ENCODE measurements at places on chromosomes 5 and 9. TPM values are rescaled to one million over a fixed set of nuclear protein-coding genes. Genes with fewer than 3 reads are reported as not detected.
A peak's percentile ranks its signal among the peaks of the same experiment; 100 is the strongest.

Gene SH3RF2
- not detected for total RNA-seq

Gene PCDHGA8
- total RNA-seq: 0.11 TPM

Gene MLANA
- total RNA-seq: not detected

Gene CCDC107
- 32.7 TPM for total RNA-seq

Gene FIBCD1
- not detected for total RNA-seq

Gene AFF4
- 40.3 TPM for total RNA-seq

Gene OR1L6
- total RNA-seq: not detected

Gene TAF1L
- total RNA-seq: 0.08 TPM

- H3K27ac ChIP-seq: no peak overlapping the region
- H3K4me3 ChIP-seq: no peak overlapping the region
- peaks cover 56% of the 10 kb centered on the region for H3K36me3 ChIP-seq
- peaks cover 24% of the 10 kb centered on the region for H3K4me1 ChIP-seq
- no peaks in the 10 kb centered on the region for H3K27me3 ChIP-seq
These were observed 117.2 kb upstream of the CACNA1B start for GRCh38 chr9:137760426-137760825.

DNA sequence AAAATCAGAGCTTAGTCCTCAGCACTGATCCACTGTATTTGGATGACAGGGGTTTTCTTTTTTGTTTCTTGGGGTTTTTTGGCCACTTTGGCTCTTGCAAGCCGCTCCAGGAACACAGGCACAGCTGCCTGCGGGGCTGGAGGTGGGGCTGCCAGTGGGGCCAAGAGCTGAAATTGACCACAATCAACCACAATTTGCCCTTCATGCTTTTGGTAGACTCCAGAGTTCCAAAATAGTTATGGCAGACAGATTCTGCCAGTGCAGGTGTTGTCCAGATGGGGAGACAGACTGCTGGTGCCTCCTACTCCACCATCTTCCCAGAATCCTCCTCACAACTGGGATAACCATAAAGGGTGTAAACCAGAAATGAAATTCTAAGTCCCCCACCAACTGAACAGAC, 36.5 kb downstream of the PLEKHG4B start:
- peaks cover 15% of the 10 kb centered on the region for H3K27me3 ChIP-seq
- no peak for DNase-seq
- H3K4me3 ChIP-seq: no peak overlapping the region
- no peaks in the 10 kb centered on the region for H3K36me3 ChIP-seq
- no peaks in the 10 kb centered on the region for H3K4me1 ChIP-seq

- no peak overlapping the region for H3K27ac ChIP-seq
- no peak for DNase-seq
These were observed 235.0 kb downstream of the ISL1 start for GRCh38 chr5:51618234-51618633.

DNA sequence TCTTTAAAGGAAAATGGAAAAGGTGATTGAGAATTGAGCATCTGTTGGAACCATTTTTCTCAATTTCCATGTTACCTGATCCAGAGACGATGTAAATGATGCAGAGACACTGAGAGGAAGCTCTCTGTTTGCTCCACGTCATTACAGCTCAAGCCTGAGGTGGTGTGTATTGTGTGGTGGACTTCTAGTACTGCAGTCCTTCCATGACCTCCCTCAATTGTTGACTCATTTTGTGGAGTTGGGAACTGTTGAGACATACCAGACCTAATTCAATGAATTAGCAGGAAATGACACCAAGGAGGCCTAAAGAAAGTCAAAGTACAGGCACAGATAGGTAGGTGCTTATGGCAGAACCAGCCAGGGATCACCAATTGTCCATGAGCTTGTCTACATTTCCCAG, 15.6 kb upstream of the LVRN start:
- no peak overlapping the region for H3K4me3 ChIP-seq
- no peaks in the 10 kb centered on the region for H3K4me1 ChIP-seq
- H3K27ac ChIP-seq: no peak overlapping the region
- H3K27me3 ChIP-seq: peaks cover 2% of the 10 kb centered on the region
- DNase-seq: no peak
- H3K36me3 ChIP-seq: no peaks in the 10 kb centered on the region

DNA sequence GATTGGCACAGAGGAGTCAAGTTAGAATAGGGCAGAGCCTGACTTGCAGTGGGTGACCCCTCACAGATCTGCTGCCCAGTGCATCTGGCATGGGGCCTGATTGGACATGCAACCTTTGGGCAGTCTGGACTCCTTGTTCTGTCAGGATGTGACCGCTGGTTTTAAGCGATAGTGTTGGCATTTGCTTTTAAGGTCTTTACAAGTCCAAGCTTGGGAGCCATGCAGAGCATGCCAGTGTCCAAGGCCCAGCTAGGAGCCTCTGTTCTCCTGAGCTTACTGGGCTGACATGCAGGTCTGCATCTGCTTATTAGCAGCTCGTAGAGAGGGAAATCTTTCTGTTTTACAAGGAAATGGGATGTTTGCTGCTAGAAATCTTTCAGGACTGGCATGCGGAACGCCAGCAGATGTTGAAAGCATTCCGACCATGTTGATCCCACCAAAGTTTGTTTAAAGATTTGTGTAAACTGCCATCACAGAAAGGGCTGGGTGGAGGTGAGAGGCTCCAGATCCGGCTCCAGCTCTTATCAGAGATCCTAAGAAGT, 27.5 kb downstream of the GADD45G start:
- H3K27me3 ChIP-seq: peaks cover 24% of the 10 kb centered on the region
- DNase-seq: no peak
- H3K27ac ChIP-seq: no peak overlapping the region

- no peak for DNase-seq
- no peaks in the 10 kb centered on the region for H3K27me3 ChIP-seq
- H3K4me1 ChIP-seq: peaks cover 8% of the 10 kb centered on the region
- H3K36me3 ChIP-seq: no peaks in the 10 kb centered on the region
These were observed 97.0 kb downstream of the MEF2C start for GRCh38 chr5:88785746-88786565.

DNA sequence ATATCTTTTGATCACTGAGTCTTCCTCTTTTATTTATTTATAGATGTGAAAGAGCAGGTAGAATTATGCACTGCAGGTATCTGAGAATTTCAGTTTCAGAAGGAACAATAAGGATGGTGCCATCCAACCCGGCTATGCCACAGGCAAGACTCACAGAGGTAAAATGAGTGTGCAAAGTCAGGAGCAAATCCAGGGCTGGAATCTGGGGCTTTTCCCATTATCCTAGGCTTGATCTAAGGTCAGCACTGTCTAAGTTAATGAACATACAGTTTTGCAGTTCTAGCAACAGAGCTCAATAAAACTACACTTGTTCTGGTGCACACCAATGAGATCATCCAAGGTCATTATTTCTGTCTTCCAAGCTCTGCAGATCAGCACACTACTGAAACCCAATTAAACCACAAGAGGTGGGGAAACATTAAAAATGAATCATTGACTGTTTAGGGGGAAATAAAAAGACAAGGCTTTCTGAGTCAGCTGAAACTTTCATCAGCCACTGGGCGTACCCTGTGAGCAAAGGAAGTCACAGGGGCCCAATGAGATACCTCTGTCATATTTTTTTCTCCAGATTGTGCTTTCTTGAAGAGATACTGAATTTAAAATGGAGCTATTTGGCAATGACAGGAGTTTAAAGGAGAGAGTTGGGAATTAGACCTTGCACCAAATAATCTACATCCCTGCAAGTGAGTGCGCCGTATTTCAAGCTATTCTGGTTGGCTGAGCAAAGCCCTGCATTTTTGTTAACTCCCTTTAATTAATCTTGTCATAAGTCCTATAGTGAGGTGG, 662.2 kb upstream of the ZNF608 start:
- no peak overlapping the region for H3K4me3 ChIP-seq
- no peak overlapping the region for H3K27ac ChIP-seq
- no peaks in the 10 kb centered on the region for H3K27me3 ChIP-seq

DNA sequence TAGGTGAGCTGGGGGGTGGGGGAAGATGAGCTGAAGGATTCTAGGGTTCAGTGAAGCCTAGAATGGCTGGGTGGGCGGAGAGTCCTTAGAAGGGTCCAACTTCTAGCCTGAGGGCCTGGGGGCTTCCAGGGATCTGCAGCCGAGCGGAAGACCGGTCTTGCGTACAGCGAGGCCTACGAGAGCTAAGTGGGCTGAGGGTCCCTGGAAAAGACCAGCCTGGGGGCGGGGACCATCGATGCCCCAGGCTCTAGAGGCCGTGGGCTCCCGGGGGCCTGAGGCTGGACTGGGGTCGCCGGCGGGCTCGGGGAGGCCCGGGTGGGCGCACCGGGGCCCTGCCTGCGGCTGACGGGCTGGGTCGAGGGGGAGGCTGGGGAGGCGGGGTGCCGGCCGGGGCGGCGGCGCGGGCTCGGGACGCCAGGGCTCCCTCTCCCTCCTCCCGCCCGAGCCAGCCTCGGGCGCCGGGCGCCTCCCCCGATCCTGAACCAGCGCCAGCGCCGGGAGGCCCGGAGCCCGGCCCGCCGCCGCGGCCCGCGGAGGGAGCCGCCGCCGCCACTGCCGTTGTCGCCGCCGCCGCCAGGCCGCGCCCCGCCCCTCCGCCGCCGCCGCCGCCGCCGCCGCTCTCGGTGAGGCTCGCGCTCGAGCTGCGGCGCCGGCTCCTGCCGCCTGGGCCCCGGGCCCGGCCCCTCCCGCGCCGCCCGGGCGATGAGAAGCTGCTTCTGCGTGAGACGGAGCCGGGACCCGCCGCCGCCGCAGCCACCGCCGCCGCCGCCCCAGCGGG, at the start of gene MVB12B:
Gene MVB12B, plus strand, starts transcription at position 602 of the 778 bp plus-strand sequence. Its CDS starts 101 bp downstream, at position 703.
- DNase-seq: peak; percentile 80
- peak within 1 kb of the TSS; percentile 95 for H3K27ac ChIP-seq
- H3K4me3 ChIP-seq: peak within 1 kb of the TSS; percentile 86
- peaks cover 8% of the 10 kb centered on the region for H3K36me3 ChIP-seq

DNA sequence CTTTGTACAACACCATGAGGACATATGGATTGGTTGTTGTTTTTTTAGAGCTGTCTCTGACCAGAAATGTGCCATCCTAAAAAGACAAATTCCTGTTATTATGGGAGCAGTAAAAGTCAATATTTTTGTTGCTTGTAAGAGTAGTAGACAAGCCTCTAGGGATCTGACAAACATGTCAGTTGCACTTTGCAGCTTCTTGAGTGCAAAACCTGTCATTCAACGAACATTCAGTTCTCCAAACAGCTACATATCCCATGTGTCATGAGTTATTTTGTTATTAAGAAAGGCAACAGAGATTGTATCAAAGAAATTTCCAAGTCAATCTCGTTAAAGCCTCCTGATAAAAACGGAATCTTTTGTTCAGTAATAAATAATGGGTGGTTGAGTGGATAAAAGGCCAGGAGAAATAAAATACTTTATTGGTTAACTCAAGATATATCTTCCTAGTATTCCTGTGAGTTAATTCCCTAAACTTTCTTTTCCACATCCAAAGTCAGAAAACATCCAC, 18.1 kb downstream of the C5orf58 start:
- H3K27me3 ChIP-seq: no peaks in the 10 kb centered on the region
- H3K4me3 ChIP-seq: no peak overlapping the region
- peaks cover 35% of the 10 kb centered on the region for H3K4me1 ChIP-seq
- DNase-seq: no peak
- no peak overlapping the region for H3K27ac ChIP-seq

- H3K27me3 ChIP-seq: peaks cover 2% of the 10 kb centered on the region
- no peaks in the 10 kb centered on the region for H3K36me3 ChIP-seq
- no peak for DNase-seq
- H3K4me3 ChIP-seq: no peak overlapping the region
These were observed 412.7 kb upstream of the SMC2 start for GRCh38 chr9:103681435-103681834.

DNA sequence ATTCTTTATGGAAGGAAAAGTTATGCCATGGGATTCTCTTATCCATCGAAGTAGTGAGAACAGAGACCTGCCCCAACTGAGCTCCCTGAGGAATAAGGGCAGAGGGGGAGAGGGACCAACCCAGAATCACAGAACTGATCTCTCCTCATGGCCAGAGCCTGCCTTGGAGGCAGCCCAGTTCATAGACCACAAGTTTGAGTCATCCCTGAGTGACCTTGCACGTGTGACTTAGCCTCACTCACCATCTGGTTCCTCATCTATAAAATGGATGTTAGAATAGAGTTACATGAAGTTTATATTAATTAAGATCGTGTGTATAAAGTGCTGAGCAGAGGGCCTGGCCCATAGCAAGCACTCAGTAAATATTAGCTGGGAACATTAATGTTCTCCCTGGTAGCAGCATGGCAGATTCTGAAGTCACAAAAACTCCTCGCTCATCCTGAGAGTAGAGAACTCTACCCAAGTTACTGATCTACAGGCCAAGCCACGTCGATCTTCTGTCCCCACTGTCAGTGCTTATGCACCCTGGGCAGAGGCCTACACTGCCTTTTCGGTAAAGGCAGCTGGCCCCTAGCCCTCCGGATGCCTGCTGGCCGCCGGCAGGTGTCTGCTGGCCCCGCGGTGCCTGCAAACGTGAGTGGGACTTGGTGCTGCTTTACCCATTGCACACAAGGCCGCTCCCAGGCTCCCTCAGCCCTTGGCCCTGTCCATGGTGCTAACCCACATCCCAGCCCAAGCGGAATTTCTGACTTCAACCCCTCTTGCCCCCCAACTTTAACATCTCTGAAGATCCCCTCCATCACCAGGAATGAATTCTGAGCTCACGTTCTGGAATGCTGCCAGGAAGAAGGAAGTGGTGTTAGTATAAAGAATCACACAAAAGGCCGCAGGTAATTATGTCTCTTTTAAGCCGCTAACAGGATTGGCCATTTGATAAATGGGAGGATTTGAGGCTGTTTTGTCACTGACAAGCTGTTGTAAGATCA, 61.1 kb upstream of the ARAP3 start:
- peaks cover 28% of the 10 kb centered on the region for H3K27me3 ChIP-seq
- no peaks in the 10 kb centered on the region for H3K36me3 ChIP-seq

GRCh38 chr5:95646569-95647431, at the start of gene RFESD:
Gene RFESD, plus strand, starts transcription at chr5:95646777. Its CDS starts 5,495 bp downstream, at chr5:95652272.
- peak within 1 kb of the TSS; percentile 82 for H3K4me3 ChIP-seq
- H3K27ac ChIP-seq: peak within 1 kb of the TSS; percentile 86
- peaks cover 36% of the 10 kb centered on the region for H3K4me1 ChIP-seq
- H3K27me3 ChIP-seq: no peaks in the 10 kb centered on the region

DNA sequence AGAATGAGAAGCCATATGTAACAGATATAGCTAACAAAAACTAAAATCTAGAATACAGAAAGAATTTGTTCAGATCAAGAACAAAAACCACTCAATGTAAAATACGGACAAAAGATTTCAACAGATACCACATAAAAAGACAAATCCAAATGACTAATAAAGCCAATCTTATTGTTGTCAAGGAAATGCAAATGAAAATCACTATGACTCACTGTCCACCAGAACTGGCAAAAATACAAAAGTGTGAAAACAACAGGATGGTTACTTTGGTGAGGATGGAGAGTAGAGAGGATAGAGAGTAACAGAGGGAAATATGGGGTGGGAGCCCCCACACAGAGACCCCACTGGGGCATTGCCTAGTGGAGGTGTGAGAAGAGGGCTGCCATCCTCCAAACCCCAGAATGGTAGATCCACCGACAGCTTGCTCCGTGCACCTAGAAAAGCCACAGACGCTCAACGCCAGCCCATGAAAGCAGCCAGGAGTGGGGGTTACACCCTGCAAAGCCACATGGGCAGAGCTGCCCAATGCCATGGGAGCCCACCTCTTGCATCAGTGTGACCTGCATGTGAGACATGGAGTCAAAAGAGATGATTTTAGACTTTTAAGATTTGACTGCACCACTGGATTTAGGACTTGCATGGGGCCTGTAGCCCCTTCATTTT, 15.2 kb upstream of the RHOBTB3 start:
- no peak for DNase-seq
- H3K27ac ChIP-seq: no peak overlapping the region
- H3K4me3 ChIP-seq: no peak overlapping the region
- peaks cover 4% of the 10 kb centered on the region for H3K36me3 ChIP-seq

- no peaks in the 10 kb centered on the region for H3K27me3 ChIP-seq
- H3K4me1 ChIP-seq: peaks cover 26% of the 10 kb centered on the region
- no peaks in the 10 kb centered on the region for H3K36me3 ChIP-seq
- no peak for DNase-seq
- no peak overlapping the region for H3K4me3 ChIP-seq
- no peak overlapping the region for H3K27ac ChIP-seq
These were observed 12.1 kb downstream of the TGFBI start for GRCh38 chr5:136040746-136041415.
